ENCODE measurements at places on chromosomes 4 and X.

GRCh38 chr4:3317656-3318211 lies 24.9 kb downstream of the RGS12 start:
- no peak for DNase-seq

DNA sequence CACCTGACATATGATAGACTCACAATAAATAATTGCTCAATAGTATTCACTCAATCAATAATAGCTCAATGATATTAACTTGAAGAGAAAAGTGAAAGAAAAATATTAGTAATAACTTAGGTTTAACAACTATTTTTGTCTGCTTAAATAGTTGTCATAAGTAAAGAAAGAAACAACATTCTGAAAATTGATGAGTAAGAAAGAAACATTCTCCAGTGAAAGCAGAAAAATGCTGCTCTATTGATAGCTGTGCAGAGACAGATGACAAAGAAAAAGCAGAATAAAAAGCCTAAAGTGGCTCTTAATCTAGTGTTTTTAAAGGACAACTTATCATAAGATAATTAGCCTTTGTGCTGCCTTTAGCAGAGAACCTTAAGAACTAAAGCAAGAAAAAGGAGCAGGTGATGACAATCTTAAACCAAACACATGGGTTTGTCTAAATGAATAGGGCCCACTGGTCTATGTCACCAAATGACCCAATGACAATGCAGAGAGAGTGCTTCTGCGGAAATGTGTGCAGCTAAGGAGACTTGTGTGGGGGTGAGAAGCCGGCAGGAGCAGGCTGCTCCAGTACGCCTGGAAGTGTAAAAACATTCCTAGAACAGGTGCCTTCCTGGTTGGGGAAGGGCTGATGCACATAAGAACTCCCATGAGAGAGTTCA lies 13.2 kb downstream of the HS3ST1 start:
- no peak for DNase-seq

DNA sequence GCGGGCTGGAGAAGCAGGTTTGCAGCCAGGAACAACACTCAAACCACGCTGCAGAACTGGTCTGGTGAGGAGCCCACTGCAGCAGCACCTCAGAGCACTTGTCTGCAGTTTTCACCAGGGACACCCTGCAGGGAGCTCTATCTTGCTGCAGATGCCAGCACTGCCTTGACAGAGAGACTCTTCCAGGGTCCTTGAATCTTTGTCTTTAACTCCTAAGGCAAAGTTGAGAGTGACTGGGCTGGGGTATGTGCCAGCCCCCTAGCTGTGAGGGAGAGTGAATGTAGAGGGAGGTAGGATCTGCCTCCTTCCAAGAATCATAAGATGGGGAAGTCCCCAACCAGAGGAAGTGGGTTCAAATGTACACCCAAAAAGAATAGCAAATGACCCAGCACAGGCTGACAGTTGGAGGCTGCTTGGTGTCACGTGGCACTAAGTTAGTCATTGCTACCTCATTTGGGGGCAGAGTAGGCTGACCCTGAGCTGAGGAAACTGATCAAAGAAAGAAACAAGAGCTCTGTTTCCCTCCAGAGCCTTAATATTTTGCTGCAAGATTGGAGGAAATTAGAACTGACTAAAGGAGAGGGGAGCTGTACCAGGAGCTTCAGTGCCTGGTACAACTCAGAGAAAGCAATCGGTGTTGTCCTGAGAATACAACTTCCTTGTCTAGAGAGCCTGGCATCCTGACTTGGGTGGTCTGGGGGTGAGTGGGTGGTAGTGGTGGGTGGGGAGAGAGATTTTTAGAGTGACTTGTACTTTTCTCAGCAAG lies 28.2 kb upstream of the HUWE1 start:
- no peak for DNase-seq

DNA sequence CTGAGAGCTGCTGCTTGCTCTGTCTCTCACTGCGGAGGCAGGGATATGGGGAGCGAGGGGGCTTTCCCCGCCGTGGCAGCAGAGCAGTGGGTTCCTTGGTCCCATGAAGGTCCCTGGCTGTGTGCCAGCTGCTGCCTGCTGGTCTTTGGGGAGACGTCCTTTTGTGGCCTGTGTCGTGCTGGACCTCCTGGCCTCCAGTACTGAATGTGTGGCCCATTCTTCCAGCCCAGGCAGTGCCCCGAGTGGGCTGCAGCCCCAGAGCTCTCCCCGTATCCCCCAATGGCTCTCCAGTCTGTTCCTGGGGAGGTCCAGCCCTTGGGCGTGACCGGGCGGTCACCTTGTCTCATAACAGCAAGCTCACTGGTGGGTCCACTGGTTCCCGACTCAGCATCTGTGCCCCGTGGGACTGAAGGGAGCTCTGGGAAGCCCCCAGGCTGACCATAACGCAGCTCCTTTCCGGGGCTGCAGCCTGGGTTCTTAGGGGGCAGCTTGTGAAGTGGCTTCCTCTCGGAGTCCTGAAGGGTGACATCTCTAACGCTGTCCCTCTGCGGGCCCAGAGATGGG lies 115.6 kb downstream of the SMIM20 start:
- DNase-seq, result no peak

DNA sequence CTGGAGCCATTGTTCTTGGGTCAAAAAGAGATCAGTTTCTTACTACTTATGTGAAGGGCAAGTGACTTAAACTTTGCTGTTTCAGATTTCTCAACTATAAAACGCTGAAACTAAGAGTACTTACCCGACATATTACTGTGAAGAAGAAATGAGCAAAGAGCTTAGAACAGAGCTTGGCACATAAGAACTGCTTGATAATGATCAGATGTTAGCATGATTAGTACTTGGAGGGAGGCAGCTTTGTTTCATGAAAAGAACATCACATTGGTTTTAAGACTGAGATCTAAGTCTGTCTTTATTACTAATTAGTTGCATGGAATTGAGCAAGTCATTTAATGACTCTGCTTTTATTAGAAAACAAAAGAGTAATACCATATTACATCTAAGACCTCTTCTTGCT lies 169.1 kb downstream of the ARHGAP24 start:
- no peak for DNase-seq
